Left kidney (tissue), 8 donors: ENCODE measurements at places on chromosomes 16 and 17.
A peak's percentile ranks its signal among the peaks of the same experiment; 100 is the strongest.

- DNase-seq = no peak
These were observed 382.2 kb upstream of the CDH5 start for GRCh38 chr16:65984296-65984695.

DNA sequence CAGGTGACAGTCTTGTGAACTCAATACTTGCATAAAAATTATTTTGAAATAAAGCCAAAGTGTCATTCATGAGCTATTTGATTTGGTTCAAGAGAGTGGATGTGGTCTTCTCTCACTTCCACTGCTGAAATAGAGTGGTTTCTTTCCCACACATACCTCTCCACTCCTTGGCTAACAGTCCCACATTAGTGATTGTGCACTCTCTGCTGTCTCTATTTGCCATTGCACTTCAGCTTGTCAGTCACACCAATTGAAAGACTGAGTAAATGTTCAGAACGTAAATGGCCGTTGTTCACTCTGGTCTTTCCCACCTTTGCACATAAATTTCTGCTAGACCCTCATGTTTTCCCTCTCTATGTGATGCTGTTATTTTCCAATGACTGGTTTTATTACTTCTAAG, 197.5 kb downstream of the FTO start:
- DNase-seq = no peak

GRCh38 chr17:48973806-48974205, 5.4 kb upstream of the GIP start:
- DNase-seq = no peak

GRCh38 chr16:87032554-87032953, 284.6 kb downstream of the C16orf95 start:
- DNase-seq = no peak

DNA sequence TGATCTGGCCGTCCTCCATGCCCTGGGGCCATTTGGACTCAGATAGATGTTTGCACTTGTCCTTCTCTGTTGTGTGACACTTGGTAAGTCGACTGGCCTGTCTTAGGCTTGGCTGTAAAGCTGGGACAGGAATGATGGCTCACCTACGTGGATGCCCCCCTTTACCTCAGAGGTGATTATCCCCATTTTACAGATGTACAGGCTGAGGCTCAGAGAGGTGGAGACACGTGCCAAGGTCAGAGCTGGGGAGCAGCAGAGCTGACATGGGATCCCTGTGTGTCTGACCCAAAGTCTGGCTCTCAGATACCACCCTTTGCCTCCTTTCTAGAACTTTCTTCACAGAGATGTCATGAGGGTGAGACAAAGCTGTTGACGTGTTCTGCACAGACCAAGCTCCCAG, 71.3 kb upstream of the CIBAR2 start:
- no peak for DNase-seq

- peak; percentile 54 for DNase-seq
These were observed 34.3 kb downstream of the LITAF start for GRCh38 chr16:11552440-11552839.

DNA sequence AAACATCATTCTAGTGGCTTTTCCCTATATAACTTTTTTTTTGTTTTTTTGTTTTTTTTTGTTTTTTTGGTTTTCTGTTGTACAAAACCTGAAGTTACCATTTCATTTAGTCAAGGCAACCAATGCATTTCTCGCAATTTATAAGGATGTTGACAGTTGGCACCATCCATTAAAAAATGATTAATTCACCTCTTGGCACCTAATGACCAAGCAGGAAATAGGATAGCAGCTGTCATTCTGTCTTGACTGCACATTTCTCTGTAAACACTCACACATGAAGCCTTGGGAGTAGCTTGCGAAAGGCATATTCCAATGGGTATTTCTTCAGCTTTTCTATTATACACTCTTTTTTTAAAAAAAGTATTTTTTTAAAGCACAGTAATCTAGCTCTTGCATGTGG, 77.5 kb downstream of the SYCE1L start:
- DNase-seq = no peak

GRCh38 chr17:33732116-33732515, 439.0 kb upstream of the ASIC2 start:
- DNase-seq = peak; percentile 45

- DNase-seq = no peak
These were observed 269.5 kb upstream of the N4BP1 start for GRCh38 chr16:48879223-48880122.

DNA sequence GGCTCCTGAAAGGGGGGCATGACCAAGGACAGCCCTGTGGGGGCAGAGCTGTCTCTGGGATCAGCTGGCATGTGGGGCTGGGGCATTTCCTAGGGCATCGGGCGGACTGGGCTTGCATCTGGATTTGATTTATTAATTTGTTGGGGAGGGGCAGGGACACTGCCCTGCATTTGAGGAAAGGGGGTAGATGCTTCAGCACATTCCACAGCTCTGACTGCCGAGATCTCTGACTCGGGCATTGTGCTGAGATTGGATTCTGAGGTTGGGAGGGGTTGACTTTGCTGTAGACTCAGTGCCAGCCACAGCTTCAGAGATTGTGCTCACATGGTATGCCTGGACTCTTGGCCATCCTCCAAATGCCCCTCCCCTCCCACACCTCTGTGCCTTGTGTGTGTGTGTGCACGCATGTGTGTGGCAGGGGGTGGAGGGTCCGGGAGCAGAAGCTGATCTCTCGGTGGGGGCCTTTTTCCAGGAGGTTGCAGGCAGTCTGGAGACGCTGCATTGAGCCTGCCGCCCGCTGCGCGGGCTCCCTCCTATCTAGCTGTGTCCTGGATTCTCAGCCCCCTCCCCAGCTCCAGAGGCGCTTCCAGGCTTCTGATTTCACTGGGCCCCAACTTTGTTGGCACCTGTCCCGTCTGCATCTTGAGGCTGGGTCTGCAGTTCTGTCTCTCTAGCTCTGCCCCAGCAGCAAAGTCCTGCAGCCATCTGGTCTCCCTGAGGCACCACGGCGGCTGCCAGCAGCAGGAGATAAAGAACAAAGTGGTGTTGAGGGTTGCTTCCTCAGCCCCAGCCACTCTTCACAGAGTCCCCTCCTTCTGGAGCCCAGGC, 14.9 kb downstream of the IGFBP4 start:
- DNase-seq = no peak

DNA sequence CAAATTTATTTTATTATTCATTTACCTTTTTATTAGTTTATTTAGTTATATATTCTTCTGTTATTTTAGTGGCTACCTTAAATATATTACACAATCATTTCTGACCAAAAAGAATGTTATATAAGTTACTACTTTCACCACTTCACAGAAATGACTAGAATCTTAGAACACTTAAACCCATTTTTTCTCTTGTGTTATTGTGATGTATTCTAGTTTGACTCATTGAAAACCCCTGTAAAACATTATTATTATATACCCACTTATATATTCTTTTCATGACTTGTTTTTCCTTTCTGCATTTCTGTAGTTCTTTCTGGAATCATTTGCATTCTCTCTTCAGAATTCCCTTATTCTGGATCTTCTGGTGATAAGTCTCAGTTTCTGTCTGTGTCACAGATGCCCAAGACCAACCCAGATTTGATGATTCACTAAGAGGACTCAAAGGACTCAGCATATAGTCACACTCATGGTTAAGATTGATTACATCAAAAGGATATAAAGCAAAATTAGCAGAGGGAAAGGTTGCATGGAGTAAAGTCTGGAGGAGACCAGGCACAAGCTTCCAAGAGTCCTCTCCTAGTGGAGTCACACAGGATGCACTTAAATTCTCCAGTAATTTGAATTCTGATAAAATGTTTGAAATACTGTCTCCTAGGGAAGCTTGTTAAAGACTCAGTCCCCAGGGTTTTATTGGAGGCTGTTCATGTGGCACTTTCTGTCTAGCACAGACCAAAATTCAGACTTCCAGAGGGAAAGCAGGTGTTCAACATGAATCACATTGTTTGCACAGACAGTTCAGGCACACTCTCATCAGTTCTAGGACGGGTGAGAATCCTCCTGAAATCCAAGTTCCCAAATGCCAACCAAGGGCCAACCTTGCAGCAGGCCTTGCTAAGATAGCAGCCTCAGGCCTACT, 7.7 kb downstream of the GINS3 start:
- no peak for DNase-seq

DNA sequence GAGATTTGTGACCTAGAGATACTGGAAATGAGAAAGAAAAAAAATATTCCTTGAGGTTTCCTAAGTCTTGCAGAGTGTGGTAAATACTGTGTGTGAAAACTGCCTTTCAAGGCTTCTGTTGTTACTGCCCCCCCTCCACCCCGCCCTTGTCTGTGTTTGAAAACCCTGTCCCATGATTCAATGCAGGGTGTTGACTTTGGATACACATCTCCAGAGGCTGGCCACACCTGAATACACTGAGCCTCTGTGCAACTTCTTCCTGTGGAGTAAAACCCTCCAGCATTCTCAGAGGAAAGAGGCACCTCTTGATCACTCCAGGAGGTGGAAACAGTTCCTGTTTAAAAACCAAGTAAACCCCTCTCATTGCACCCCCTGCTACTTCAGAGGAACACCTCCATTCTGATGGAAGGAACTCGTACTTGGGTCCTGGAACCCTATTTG, 123.0 kb upstream of the CACNG5 start:
- DNase-seq = no peak

DNA sequence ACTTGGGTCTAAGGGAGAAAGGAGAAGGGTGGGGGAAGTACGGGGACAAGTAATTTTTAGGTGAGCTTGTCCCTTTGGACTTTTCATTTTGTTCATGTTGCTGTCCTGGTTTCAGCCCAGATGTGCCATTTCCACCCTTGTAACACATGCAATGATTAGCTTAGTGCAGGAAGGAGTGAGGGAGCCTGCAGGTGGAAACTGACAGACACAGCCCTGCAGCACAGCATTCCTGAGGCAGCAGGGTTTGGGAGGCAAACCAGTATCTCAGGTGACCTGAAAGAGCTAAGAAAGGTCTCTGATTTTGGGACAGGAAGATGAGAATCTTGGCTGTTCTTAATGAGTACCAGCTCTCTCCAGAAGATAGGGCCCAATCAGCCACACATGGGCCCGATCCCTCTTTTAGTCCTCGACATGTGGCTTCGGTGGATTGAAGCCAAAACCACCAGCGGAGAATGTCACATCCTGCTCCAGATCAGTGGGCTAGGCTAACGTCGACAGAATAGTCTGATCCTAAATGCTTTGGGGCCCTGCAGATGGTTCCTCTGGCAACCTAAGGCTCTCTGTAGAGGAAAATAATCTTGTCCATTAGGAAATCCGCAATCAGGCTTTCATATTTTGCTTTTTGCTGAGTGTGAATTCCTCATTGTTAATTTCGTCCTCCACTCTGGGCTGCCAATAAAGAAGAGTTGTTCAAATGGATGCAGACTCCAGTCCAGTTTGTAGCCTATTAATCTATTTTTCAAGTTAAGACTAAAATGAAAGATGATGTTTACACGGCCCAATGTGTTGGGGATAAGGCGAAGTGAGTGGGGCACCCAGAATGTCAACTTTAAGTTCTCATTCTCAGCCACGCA, 3.8 kb upstream of the RNF157 start:
- no peak for DNase-seq

DNA sequence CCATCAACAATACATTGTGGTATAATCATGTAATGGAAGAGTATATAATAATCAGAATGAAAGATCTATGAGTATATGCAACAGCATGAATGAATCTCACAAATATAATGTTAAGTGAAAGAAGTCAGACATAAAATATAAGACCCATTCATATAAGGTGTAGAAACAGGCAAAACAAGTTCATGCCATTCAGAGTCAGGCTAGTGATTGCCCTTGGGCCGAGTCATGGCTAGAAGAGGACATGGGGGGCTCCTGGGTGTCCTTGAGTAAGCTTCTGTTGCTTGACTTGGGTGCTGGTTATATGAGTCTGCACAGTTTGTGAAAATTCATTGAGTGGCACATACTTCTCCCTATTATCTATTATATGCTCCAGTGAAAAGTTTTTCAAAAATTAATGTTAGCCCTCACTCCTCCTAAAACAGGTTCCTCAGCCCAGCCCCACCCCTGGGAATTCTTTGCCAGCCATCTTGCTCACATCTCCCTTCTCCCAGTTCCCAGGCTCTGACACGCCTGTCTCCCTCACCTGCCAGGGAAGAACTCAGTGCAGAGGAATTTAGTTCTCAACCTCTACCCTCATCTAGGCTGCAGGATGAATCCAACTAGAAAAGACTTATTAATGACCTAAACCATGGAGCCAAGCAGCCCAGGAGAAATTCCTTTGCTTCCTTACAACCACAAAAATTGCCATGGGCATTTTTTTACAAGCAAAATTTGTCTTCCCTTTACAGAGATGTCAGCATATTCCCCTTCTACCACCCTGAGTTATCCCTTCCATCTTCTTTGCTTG, 52.4 kb upstream of the NFAT5 start:
- no peak for DNase-seq

GRCh38 chr17:27207073-27207513, 86.8 kb upstream of the WSB1 start:
- DNase-seq = no peak

DNA sequence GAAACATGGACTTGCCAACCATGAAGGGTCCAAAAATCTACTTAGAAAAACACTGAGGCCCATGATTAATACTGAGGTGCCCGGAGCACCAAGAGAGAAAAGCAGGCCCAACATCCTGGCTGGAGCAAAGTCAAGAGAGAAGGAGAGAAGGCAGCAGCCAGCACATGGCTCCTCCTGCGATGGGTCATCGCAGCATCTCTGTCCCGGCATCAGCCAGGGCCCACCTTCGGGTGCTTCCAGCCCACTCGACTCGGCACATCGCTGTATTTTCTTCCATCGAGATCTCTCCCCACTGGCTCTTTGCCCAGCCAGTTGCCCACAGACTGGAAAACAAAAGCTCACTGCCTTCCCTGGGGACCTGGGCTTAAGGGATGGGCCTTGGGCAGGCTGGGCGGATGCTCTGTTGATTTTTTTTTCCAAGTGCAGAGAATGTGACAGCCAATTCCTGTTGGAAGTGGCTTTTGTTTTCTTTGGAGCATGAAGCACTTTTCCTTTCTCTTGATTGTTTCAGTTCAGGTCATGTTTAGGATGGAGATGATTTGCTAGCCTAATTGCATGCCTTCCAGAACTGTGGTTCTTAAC, 58.1 kb downstream of the CYB5B start:
- peak; percentile 55 for DNase-seq
